ENCODE measurements at places on chromosomes 2 and 18.

- DNase-seq: no peak
Measured at GRCh38 chr2:207892716-207893402, 123.2 kb upstream of the FZD5 start.

DNA sequence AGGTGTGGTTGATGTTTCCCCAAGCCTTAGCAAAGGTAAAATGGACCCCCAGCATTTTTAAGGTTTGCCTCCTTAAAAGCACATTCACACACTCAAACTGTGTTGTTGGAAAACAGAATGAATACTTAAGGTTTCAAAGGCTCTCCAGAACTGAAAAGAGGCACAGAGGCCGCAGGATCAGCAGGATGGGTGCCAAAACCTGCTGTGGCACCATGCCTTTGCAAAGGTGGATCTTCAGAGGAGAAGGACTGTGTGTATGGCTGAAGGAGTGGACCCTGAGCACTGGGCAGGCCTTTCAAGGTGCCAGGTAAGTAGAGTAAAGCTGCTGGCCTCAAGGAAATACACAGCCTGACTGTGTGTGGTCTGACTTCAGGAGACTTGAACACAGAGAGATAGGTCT, 127.3 kb downstream of the XRCC5 start:
- no peak for DNase-seq

- DNase-seq: no peak
Measured at GRCh38 chr18:24064391-24065100, 50.0 kb downstream of the TTC39C start.

DNA sequence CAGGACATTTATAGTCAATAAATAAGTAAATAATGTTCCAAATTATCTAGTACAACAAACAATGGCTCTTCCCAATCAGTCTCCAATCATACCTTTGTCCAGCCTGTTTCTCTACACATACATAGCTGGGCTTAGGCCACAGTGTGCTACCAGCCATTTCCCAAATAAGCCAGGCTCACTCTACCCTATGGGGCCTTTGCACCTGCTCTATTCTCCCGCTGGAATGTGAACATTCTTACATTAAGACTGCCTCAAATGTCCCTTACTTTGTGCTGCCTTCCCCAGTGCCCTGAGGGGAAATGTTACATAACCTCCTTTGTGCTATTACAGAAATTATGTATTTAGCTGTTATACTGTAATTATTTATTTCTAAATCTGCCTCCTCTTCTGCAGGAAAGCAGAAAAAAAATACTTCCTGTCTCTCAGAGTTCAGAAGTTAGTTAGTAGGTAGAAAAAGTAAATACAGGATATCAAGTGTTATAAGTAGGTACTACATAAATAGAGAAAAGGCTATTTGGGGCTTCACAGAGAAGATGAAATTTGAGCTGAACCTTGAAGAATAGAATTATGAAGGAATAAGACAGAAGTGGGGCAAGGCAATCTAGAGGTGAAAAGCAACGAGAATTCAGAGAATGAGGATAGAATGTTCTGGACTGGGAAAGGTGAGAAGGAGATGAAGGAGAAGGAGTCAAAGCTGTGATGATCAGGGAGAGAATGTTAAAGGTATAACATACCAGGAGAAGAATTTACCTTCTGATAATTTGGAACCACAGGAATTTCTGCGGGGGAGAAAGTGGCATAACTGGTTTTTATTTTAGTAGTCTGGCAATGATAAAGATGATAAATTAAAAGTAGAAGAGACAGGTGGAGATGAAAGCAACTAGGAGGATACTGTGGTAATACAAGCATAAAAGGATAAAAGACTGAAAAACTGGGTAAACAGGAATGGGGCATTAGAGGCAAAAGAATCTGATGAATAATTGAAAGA, 37.0 kb downstream of the ROCK1 start:
- no peak for DNase-seq

DNA sequence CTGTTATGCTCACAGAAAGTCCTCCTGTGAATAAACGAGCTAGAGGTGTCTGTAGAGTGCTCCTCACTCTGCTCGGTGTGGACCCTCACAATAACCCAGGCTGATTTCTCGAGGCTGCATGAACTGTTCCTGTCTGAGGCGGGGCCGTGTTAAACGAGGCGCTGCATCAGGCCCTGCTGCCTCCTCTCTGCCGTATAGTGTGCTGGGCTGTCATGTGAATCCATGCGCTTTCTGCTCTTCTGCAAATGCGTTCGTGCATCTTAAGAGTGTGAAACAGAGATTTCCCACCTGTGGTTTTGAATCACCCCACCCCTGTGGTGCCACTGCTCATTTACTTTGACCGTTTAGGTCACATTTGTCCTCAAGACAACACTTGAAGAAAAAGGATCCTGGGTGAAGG, 26.2 kb downstream of the TRAF3IP1 start:
- no peak for DNase-seq

DNA sequence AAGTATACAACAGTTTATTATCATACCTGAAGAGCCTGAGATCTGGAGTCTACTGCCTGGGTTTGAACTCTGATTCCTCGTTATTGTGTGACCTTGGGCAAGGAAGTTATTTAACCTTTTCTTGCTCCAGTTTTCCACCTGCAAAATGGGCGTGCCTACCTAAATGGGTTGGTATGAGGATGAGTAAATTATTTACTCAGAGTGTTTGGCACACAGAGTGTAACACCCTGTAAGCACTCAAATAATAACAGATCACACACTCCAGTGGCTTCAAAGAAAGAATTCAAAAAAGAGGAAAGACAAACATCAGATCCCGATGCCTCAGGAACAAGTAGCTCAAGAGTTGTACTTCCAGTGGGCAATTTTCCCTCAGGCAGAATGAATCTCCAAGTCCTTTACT, 2.4 kb downstream of the SRD5A2 start:
- no peak for DNase-seq

DNA sequence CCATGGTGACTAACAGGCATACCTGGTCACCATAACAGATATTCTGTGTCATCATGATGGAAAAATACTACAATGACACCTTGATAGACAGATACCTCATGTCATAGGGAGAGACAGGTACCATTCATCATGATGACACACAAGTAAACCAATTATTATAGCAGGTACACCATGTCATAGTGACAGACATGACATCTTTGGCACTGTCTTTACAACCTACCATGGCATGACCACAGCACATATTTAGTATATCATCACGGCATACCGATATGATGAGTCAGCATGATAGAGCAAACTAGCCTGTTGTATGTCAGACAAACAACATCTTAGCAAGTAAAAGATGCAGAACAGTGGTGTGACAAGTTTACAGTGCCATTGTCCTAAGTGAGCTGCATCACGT, 101.3 kb upstream of the KLHL29 start:
- DNase-seq: no peak

GRCh38 chr18:49446481-49446880, 14.0 kb downstream of the DYM start:
- DNase-seq: no peak

- no peak for DNase-seq
Measured at GRCh38 chr2:67032076-67032475, 365.1 kb upstream of the ETAA1 start.

DNA sequence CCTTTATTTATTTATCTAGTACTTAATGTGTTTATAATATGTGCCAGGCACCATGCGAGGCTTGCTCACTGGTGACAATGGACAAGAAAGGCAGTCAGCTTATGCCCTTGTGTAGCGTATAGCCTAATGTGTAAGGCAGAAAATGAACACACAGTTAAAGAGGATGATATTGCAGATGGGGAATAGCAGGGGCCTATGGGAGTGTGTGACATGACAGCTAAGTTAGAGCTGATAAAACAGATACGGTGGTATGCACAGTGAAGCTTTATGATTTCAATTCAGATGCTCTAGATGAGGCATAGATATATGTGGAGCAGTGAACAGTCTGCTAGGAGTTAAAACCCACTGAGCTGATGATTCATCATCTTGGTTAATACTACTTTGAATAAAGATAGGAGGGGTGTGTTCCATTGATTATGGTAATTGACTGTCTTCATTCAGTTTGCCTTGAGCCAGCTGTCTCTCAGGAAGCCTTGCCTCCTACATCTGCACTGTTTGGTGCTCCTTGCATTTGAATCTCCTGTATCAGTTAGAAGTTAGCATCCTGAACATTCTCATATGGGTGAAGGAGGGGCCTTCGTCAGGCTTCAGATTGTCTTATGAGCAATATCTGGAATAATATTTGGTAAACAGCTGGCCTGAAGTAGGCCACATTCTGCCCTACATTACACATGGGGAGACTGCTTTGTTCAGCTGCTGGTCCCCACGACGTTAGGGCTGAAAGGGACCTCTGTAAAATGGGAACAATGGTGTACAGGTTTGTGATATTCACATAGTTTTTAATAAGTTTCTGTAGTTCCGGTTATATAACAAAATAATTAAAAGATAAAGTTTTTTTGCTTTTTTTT, 13.2 kb downstream of the MAP4K4 start:
- no peak for DNase-seq

- no peak for DNase-seq
Measured at GRCh38 chr2:20582600-20583221, 68.2 kb downstream of the HS1BP3 start.

DNA sequence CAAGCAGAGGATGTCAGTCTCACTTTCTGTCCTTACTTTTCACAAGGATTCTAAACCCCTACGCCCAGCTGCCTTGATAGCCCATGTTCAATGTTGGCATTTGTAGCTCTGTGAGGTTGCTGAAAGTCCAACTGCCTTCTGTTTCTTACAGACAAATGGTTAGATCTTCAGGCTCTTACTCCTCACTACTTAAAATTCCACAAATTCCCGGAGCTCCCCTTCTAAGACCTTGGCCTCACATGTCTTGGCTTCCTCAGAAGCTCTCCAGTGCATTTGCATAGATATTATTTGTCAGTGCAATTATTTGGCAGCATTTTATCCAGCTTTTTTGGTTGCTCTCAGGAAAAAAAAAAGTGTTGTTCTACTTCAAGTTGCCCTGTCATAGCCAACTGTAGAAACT, 453.7 kb upstream of the CELF4 start:
- no peak for DNase-seq

GRCh38 chr18:45962461-45962860, 4.7 kb downstream of the EPG5 start:
- DNase-seq: no peak

- no peak for DNase-seq
Measured at GRCh38 chr2:232534940-232535651, 4.4 kb upstream of the CHRNG start.

GRCh38 chr2:206071807-206072206, 14.2 kb downstream of the INO80D start:
- DNase-seq: no peak

GRCh38 chr2:101354420-101355311, 32.6 kb downstream of the CREG2 start:
- no peak for DNase-seq

DNA sequence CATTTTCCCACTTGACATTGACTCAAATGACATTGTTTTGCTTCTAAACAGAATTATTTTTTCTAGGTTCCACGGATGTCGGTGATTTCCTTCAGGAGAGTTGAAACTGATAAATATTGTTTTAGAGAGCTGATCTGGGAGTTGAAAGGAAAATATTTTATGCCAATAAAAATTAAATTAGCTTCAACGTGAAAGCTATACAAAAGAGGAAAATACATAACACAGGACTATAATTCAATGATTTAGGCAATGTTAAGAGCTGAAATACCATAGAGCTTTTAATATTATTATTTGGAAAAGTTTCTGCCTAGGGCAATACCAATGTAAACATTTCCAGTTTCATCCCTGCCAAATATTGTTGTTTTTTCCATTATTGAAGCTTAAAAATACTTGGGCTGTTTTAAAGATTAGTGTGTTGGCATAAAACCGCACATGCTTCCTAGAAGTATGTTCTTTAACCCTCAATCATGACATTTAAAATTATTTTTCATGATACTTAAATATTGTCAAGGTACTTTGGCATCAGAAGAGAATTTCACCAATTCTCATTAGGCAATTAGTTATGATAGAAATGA, 18.6 kb upstream of the PDE1A start:
- DNase-seq: no peak

DNA sequence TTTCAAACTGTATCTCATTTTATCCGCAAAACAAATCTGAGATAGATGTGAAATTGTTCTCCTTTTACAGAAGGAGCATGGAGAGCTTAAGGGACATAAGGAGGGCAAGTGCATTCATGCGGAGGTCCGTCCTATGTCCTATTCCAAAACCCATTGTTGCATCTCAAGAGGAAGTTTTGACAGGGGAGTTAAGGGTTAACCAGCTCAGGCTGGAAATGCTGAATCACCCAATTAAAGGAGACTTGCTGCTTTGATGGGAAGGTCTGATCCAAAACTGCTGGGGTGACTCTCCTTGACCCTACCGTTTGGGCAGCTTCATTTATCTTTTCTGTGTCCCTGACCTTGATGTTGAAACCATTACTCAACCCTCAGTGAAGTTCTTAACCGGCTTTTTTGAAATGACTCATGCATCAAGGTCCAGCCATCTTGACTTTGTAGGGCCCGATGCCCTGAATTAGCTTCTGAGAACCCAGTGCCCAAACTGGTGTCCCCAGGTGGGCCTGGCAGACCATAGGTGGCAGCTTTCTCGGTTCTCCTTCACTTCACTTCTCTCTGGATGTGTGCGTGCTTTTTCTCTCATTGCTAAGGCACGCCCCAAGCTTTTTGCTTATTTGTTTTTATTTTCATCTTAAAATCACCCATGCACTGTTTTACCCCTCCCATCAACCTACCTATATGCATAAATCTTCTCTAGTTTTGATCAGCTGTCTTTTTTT, 15.9 kb upstream of the TXNDC2 start:
- DNase-seq: no peak

DNA sequence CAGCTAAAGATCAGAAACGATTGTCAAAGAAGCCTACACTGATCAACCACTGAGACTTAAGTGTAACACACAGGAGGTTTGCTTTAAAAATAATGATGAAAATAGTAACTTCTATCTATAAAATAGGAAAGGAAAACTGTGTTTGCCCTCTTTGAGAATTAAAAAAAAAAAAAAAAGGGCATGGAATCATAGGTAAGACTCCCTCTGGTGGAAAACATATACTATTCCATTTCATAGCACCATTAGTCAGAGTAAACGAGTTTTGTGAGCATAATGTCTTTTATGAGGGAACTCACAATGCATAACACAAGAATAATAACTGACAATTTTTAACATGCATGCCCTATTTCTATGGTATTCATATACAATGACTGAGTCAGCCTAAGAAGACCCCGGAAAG, 36.3 kb downstream of the SLC35F5 start:
- no peak for DNase-seq

DNA sequence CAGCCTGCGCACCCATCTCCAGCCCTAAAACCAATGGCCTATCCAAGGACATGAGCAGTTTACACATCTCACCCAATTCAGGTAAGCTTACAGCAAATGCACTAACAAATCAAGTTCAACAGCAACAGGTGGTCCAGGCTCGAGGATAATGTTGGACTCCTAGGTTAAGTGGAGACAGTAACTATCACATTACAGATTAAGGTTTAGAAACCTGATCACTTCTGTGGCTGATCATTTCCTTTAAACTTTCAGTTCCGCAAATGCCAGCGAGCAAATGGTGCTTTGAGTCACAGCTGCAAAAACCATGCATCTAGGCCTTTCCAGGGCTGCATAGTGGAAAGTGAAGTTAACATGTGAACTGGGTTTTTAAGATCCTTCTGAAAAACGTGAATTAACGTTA, 259.4 kb downstream of the GBX2 start:
- no peak for DNase-seq
